ENCODE measurements at places on chromosomes 7 and 10. TPM values are rescaled to one million over a fixed set of nuclear protein-coding genes. Genes with fewer than 3 reads are reported as not detected.

GRCh38 chr7:4216016-4216415 is 466.1 kb upstream of the FOXK1 start:
- H3K4me1 ChIP-seq: no peaks in the 10 kb centered on the region
- no peak for DNase-seq
- no peak overlapping the region for H3K27ac ChIP-seq

- no peaks in the 10 kb centered on the region for H3K4me1 ChIP-seq
- H3K27ac ChIP-seq: no peak overlapping the region
- no peak overlapping the region for H3K4me3 ChIP-seq
- no peaks in the 10 kb centered on the region for H3K27me3 ChIP-seq
- no peaks in the 10 kb centered on the region for H3K36me3 ChIP-seq
Measured at GRCh38 chr7:81399471-81399870, 370.4 kb downstream of the HGF start.

GRCh38 chr7:102994567-102994966 is 80.0 kb downstream of the FBXL13 start:
- no peak overlapping the region for H3K4me3 ChIP-seq
- no peaks in the 10 kb centered on the region for H3K36me3 ChIP-seq
- H3K27ac ChIP-seq: no peak overlapping the region
- peaks cover 3% of the 10 kb centered on the region for H3K27me3 ChIP-seq
- DNase-seq: no peak

The OPALIN gene
- polyA plus RNA-seq: not detected

DNA sequence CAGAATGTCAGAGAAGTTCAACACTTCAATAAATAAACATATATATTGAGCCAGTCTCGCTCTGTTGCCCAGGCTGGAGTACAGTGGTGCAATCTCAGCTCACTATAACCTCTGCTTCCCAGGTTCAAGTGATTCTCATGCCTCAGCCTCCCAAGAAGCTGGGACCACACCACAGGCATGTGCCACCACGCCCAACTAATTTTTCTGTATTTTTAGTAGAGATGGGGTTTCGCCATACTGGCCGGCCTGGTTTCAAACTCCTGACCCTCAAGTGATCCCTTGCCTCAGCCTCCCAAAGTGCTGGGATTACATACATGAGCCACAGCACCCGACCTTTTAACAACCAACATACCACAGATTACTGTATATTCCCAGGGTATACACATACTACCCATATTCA is 134.2 kb downstream of the JMJD1C start:
- H3K36me3 ChIP-seq: no peaks in the 10 kb centered on the region
- DNase-seq: no peak
- no peaks in the 10 kb centered on the region for H3K27me3 ChIP-seq
- H3K4me3 ChIP-seq: no peak overlapping the region

DNA sequence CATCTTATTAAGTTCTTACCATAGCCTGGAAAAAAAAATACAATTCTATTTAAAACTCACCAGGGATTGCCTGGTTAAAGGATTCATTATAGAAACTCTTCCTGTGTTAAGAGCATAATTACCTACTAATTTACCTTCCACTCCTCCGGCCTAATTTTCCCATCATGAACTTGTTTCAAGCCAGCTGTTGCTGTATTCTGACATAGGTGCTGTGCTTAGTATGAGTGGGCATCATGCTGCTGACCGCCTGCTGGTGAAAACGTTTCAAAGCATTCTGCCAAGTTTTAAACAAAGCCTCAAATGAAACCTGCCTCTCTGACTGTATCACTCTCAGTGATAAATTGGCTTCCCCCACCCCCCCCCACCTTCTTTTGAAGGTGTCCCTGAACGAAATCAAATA is 47.8 kb upstream of the KCNMA1 start:
- H3K4me1 ChIP-seq: no peaks in the 10 kb centered on the region
- DNase-seq: no peak
- H3K27ac ChIP-seq: no peak overlapping the region
- H3K4me3 ChIP-seq: no peak overlapping the region
- H3K36me3 ChIP-seq: no peaks in the 10 kb centered on the region

DNA sequence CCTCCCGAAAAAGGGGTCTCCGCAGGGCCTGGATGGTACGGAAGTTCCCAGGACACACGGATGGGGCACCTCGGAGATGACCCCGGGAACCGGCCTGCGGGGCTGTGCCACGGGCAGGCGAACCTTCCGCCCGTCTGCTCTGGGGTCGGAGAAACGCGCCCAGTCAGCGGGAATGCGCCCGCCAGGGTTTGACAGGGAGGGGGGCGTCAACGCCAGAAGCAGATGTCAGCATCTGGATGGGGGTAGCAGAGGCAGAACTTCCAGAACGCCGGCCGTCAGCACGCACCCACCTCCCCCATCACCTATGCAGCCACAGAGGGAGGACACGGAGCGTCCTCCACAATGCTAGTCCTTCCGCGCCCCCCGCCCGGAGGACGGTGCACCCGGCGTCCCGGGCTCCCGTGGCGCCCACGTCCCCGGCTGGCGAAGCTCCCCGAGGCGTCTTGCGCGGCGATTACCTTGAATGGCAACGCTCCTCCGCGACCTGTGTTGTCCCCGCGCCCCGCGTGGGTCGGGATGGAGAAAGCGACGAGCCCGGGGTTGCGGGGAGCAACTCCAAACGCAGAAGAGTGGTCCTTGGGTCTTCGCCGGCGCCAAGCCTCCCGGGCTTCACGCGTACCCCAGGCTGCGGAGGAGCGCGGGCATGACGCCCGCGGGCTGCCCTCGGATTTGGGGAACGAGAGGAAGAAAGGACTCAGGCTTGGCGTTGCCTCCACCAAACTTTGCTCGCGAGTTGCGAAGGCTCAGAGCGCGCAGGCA is 561 bp downstream of the FGFR2 start:
- H3K4me3 ChIP-seq: no peak overlapping the region
- peaks cover 7% of the 10 kb centered on the region for H3K4me1 ChIP-seq
- H3K27me3 ChIP-seq: peaks cover 14% of the 10 kb centered on the region

The CD36 gene
- 11.4 TPM for polyA plus RNA-seq

GRCh38 chr7:107551936-107552335 is 11.8 kb downstream of the COG5 start:
- peaks cover 2% of the 10 kb centered on the region for H3K27me3 ChIP-seq
- H3K36me3 ChIP-seq: peaks cover 31% of the 10 kb centered on the region
- no peak for DNase-seq
- H3K27ac ChIP-seq: no peak overlapping the region

The ZNF804B gene
- polyA plus RNA-seq: not detected

The NRAP gene
- not detected for polyA plus RNA-seq

The GBF1 gene
- polyA plus RNA-seq: 7.3 TPM

The FLNC gene
- not detected for polyA plus RNA-seq

- no peak overlapping the region for H3K4me3 ChIP-seq
- DNase-seq: no peak
- peaks cover 14% of the 10 kb centered on the region for H3K4me1 ChIP-seq
- H3K27ac ChIP-seq: no peak overlapping the region
- H3K27me3 ChIP-seq: no peaks in the 10 kb centered on the region
Measured at GRCh38 chr10:112744181-112745096, 205.6 kb upstream of the TCF7L2 start.

DNA sequence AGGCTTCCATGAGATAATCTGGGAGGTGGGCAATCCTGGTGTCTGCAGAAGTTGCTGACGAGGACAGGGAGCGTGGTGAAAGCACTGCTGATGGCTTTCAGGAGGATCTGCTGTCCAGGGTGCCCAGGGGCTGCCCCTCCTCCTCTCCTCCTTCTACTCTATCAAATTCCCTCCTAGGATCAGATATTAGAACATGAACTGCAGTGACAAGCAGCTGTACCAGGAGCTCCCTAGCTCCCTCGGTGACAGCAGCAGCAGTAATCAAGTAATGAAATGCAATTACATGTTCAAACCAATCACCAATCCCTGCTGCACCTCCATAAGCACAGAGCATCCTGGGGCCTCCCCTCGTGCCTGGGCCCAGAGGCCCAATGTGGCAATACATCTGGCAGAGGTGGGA is 46.9 kb downstream of the GRID1 start:
- H3K4me3 ChIP-seq: no peak overlapping the region
- DNase-seq: no peak
- no peaks in the 10 kb centered on the region for H3K4me1 ChIP-seq
- peaks cover 2% of the 10 kb centered on the region for H3K27me3 ChIP-seq

DNA sequence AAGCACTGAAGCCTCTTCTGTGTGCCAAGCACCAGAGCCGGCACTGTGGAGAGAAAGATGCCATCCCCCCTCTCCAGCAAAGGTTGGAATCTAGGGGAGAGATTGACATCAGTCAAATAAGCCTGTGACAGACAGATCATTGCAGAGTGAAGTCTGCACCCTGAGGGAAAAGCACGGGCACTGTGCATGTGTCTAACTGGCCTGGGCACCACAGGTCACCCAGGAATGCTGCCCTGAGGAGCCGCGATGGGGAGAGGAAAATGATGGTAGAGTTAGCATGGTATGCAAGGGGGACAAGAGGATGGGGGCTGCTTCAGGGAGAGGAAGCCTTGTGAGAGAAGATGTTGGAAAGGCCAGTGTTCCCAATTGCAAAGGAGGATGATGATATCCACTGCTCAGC is 261.0 kb downstream of the GRID1 start:
- H3K27me3 ChIP-seq: peaks cover 2% of the 10 kb centered on the region
- no peak overlapping the region for H3K4me3 ChIP-seq
- H3K4me1 ChIP-seq: no peaks in the 10 kb centered on the region

DNA sequence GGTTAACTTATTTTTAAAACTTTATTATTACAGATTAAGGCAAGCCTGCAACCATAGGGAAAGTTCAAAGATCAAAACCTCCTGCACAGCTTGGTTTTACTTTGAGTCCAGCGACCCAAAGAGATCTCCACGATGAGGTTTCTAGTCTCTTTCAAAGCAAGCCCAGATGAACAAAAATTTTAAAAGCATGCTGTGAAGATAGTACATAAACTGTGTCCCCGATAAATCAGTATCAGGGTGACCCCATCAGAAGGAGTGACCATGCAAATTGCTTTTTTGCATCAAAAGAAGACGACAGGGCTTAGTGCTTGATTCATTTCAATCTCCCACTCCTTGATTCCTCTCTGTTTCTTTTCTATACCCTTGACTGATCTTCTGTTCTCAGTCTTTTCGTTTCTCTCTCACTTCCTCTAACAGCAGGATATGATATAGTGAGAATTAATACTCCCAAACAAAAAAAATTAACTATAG is 16.0 kb upstream of the DNTT start:
- H3K27me3 ChIP-seq: peaks cover 2% of the 10 kb centered on the region
- DNase-seq: no peak
- H3K27ac ChIP-seq: no peak overlapping the region
- H3K4me3 ChIP-seq: no peak overlapping the region
- H3K4me1 ChIP-seq: peaks cover 1% of the 10 kb centered on the region

- H3K27ac ChIP-seq: no peak overlapping the region
- H3K4me3 ChIP-seq: no peak overlapping the region
- no peaks in the 10 kb centered on the region for H3K4me1 ChIP-seq
- DNase-seq: no peak
- no peaks in the 10 kb centered on the region for H3K36me3 ChIP-seq
- peaks cover 6% of the 10 kb centered on the region for H3K27me3 ChIP-seq
Measured at GRCh38 chr7:45579391-45579801, 5.2 kb downstream of the ADCY1 start.

The CYP51A1 gene
- polyA plus RNA-seq: 8.2 TPM

DNA sequence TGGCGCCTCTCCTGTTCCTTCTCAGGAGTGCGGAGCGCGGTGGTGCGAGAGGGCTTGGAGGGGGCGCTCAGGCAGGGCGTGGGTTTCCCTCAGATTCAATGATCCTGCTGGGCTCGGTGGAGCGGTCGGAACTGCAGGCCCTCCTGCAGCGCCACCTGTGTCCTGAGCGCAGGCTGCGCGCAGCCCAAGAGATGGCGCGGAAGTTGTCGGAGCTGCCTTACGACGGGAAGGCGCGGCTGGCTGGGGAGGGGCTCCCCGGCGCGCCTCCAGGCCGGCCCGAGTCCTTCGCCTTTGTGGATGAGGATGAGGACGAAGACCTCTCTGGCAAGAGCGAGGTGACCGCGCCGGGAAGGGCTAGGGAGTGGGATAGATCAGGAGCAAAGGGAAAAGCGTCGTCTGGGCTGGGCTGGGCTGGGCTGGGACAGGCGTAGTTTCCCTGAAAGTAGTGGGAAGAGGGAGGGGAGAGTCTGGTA is 17.0 kb downstream of the FAM131B start:
- H3K4me1 ChIP-seq: peaks cover 11% of the 10 kb centered on the region
- H3K27me3 ChIP-seq: peaks cover 3% of the 10 kb centered on the region

DNA sequence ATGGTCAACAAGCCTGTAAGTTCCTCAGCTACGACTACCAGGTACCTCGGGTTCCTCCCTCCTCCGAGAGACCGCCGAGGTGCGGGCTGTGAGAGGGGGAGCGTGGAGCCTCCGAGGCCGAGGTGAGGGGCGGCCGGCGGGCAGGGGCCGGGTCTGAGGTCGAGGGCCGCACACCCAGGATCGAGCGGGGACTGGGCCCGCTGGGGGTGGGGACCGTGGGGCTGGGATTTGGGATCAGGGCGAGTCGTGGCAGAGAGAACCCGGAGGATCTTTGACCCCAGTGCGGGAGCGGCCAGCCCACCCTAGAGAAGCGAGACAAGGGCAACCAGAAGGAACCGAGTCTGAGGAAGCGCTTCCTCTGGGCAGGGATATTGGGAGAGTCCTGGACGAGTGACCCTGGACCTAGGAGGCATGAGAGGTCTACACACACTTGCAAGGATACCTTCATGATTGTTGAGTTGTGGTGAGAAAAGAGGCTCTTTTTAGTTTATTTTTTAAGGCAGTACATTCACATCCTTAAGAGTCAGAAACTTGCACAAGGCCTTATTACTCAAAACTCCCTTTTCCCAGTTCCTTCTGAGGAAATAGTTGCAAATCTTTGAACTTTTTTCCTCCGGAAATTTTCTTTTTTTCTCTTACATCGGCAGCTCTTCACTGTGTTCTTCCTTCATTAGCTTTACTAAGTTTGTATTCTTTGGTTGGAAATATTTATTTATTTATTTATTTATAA is 395 bp downstream of the ZNF487 start:
- H3K4me1 ChIP-seq: peaks cover 20% of the 10 kb centered on the region
- H3K4me3 ChIP-seq: peak overlapping the region; percentile 94
- peaks cover 6% of the 10 kb centered on the region for H3K36me3 ChIP-seq
- no peak for DNase-seq
- peak overlapping the region; percentile 99 for H3K27ac ChIP-seq

DNA sequence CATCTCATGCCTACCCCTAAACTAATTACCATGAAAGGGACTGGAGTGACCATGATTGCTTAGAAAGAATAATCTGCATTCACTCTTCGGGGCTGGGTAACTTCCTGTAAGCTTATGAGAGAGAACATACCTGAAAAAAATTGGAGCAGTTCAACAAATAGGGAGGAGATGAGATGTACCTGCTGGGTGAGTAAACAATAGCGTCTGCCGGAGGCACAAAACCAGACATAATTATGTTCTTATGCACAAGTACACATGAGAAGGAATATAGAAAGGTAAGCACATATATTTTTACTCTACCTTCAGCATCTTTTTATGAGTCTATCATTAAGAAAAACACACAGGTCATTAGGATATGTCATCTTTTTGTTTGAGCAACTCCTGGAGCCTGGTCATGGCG is 224.6 kb upstream of the FERD3L start:
- H3K4me3 ChIP-seq: no peak overlapping the region
- H3K27me3 ChIP-seq: peaks cover 2% of the 10 kb centered on the region
- no peaks in the 10 kb centered on the region for H3K4me1 ChIP-seq
- H3K27ac ChIP-seq: no peak overlapping the region

The CNPY1 gene
- polyA plus RNA-seq: not detected

All from immature natural killer cell (primary cell).